Erythroblast (primary cell): ENCODE measurements at places on chromosomes 2 and 18.

GRCh38 chr2:36556842-36557241 is 41.1 kb downstream of the FEZ2 start:
- no peak for DNase-seq

DNA sequence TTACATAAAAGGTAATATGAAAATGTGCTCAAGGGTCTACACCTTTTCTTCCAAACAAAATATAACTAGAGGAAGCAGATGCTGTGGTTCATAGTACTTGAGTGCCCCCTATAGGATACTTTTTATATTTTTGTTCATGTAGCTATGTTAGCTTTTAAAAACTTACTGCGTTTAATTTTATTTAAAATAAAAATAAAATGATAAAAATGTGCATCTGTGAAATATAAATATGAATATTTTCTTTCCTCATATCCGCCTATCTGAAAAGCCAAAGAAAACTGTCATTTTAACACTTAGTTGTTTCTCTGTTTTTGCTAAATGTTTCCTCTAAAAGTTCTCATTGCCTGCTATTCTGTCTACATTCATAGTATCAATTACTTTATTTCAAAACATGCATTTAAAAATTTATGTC is 9.6 kb upstream of the LRP1B start:
- DNase-seq: peak; percentile 37

DNA sequence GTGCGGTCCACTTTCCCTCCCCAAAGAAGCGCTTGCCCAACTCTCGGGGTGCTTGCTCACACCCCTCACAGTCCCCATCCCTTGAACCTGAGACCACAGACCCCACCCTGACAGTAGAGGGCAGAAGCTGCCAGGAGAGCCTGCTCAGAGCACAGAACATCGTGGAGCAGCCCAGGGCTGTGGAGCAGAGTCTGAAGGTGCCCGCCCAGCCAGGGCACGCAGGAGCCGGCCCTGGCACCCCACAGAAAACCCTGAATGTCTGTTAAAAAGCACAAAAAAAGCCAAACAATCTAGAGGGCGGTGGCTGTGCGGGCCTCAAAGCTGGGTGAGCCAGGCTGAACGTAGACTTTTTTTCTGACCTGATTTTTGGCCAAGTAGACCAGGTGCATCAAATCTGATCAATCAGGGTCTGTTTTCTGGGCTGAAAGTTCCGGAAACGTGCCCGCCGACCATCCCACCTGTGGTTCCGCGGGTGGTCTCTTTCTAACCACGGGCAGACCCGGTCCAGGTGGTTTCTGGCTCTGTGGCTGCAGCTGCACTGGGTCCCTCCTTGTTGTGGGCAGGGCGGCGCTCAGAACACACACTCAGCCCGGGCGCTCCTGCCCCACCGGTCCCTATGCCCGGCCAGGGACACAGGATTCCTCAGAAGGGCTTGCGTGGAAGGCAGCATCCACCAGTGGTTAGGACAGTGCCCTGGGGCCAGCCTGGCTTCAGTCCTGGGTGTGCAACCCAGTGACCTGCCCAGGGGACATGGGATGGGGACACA is 66.3 kb downstream of the SLC66A2 start:
- DNase-seq: no peak

DNA sequence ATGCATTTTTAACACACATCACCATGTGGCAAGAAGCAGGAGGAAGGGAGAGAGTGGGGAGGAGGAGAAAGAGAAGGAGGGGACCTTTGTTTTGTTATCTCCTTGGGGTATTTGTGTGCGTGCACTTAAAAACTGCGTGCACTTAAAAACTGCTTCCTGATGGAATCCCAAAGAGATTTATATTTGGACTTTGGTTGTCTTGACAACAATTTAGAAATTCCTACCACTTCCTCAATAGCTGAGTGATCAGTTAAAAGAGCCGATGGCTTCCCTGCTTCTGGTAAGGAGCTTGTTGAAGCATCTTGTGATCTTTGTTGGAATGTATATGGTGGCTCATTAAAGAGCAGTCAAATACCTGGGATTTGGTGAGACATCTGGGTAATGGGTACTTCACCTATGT is 4.5 kb downstream of the RAB31 start:
- no peak for DNase-seq
